Foreskin melanocyte (primary cell): ENCODE measurements at places on chromosomes 12 and 14.

DNA sequence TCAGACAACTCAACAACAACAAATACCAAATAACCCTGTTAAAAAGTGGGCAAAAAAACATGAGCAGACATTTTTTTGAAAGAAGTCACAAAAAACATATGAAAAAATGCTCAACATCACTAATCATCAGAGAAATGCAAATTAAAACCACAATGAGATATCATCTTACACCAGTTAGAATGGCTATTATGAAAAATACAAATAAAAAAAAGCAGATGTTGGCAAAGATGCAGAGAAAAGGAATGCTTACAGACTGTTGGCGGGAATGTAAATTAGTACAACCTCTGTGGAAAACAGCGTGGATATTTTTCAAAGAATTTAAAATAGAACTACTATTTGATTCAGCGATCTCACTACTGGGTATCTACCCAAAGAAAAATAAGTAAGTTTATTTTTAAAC lies 114.0 kb downstream of the SLC38A4 start:
- no peak for DNase-seq

DNA sequence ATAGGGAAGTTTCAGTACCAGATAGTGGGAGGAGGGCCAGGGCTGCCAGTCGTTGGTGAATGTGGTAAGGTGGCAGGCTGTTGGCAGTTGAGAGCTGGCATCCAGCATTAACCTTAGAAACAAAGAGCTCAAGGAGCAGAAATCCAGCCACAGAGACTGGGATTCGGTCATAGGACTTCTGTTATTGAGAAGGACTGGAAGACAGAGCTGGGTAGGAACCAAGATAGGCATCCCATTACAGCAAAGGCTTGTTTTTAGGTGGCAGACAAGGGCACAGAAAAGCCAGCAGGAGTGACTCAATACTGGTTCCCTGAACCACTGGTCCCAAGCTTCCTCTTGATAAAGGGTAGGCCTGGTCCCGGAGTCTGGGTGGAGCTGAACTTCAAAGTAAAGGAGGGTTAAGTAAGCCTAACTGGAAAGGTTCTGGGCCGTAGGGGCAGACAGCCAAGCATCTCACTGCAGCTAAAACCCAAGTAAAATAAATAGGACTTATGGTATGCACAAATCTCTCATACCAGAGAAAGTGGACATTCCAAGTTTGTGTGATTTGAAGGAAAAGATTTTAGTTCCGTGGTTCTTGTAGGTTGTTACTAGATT lies 147.9 kb downstream of the ETV6 start:
- DNase-seq = no peak

GRCh38 chr14:89294060-89294459 lies 123.0 kb downstream of the FOXN3 start:
- no peak for DNase-seq

GRCh38 chr12:47032644-47033043 lies 46.8 kb upstream of the PCED1B start:
- DNase-seq = peak; percentile 35

GRCh38 chr12:112557951-112558630 lies 139.3 kb downstream of the PTPN11 start:
- no peak for DNase-seq

DNA sequence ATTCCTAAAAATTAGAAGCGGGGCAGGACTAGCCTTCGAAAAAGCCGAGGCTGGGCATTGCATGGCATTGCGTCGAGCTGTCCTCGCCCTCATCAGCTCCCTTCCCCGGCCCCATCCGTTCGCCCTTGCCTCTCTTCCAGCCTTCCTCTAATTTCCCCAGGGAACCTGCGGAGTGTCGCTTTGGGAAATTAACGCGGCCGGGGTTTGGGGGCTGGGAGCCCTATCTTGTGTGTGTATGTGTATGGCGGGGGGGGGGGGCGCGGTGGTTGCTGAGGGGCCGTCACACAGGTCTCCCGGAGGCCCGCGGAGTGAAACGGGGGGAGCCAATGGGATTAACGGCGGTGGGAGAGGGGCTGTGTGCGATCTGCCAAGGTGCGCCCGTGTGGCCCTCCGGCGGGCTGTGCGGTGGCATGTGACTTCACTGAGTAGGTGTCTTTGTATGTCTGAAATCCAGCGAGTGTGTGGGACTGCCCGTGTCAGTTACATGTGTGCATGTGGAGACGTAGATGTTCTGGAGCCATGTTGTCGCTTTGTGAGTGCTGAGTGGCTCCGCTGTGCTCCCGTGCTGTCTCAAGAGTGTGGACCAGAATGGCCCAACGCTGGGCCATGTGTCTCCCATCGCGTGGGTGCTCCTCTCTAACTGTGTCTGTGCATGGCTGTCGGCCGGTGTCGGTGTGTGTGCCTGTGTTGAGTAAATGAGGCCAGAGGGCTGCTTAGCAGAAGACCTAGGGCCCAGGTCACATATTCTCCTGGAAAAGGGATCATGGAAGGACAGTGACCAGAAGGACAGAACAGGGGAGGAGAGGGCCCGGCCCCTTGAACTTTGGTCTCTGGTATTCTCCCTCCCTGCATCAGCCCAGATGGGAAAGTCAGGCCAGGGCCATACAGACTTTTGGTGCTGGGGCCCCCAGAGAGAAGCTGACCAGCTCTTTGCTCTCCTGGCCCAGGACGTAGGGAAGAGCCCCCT lies 1.5 kb downstream of the PTMS start:
- DNase-seq = no peak

GRCh38 chr14:106442857-106443256 lies 916.5 kb downstream of the TMEM121 start:
- no peak for DNase-seq
